ENCODE measurements at places on chromosomes 12 and 14. TPM values are rescaled to one million over a fixed set of nuclear protein-coding genes. Genes with fewer than 3 reads are reported as not detected.

Gene BATF
- total RNA-seq, result not detected

Gene CD63
- 371 TPM for total RNA-seq

GRCh38 chr12:51238510-51239334, at the start of gene DAZAP2:
TSS of gene DAZAP2 (plus strand) at chr12:51238826. CDS start at chr12:51238908, 82 bp downstream.
- H3K4me3 ChIP-seq, result peak within 1 kb of the TSS; percentile 84
- peaks cover 8% of the 10 kb centered on the region for H3K4me1 ChIP-seq
- peaks cover 36% of the 10 kb centered on the region for H3K36me3 ChIP-seq
- peak; percentile 97 for DNase-seq

Gene FOXG1
- 0.09 TPM for total RNA-seq

Gene PAH
- total RNA-seq, result not detected

DNA sequence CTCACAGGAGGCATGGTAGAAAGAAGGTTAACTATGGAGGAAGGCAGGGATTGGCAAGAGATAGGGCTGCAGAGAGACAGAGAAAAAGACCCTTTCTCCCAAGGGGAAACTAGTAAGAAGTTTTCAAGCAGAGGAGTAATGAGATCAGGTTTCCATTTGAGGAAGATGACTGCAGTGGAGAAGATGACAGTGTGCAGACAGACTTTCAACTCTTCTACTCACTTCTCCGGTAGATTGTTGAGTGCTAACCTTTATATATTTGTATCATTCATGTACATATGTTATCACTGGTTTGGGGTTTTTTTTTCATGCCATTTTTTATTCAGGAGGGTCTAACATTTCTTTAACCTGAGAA, 5.9 kb upstream of the B3GNT4 start:
- no peaks in the 10 kb centered on the region for H3K27me3 ChIP-seq
- H3K36me3 ChIP-seq, result no peaks in the 10 kb centered on the region
- no peak for DNase-seq
- no peak overlapping the region for H3K27ac ChIP-seq

DNA sequence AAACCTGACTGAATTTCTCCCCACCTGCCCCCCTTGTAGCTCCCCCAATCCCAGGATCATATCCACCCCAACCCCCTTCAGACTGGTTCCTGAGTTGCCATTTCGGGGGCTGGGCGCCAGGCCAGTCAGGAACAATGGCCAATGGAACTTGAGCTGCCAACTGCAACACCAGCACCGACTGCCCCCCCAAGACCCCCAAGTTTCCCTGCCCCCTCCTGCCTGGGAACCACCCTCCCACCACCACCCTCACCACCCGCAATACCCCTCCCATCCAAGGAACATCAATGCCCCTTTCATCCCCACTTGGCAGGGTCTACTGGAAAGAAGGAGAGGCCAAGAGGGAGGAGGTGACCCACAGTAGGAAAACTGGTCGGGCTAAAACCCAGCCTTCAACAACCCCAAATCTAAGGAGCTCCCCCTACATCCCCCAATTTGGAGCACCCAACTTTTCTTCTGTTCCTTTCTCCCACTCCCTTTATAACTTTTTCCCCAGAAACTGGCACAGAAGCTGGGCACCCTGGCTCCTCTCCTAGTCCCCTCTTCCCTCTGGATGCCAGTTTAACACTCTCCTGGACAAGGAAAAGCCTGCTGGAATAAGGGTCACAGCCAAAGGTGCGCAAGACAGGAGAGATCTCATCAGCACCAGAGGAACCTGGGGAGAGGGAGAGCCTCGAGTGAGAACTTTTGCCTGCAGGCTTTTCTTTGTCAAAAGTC, 1.6 kb upstream of the NDRG2 start:
- no peak overlapping the region for H3K4me3 ChIP-seq
- no peaks in the 10 kb centered on the region for H3K36me3 ChIP-seq
- peaks cover 5% of the 10 kb centered on the region for H3K4me1 ChIP-seq
- no peaks in the 10 kb centered on the region for H3K27me3 ChIP-seq
- no peak for DNase-seq

Gene CERS5
- 63.7 TPM for total RNA-seq

DNA sequence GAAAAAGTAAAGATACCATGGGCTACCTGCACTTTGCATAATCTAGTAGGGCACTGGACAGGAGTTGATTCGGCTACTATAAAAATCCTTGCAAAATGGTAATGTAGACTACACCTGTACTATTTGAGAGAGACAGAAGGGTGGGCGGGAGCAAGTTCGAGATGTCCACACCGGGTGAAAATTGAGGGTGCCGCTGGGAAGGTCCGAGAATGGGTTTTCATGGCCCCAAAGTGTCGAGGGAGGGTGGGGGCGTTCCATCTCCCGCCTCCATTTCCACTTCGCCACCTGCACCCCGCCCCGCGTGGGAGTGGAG, 648 bp downstream of the SNX6 start:
- H3K27me3 ChIP-seq, result no peaks in the 10 kb centered on the region
- peaks cover 4% of the 10 kb centered on the region for H3K36me3 ChIP-seq
- peaks cover 7% of the 10 kb centered on the region for H3K4me1 ChIP-seq
- peak overlapping the region; percentile 89 for H3K27ac ChIP-seq

DNA sequence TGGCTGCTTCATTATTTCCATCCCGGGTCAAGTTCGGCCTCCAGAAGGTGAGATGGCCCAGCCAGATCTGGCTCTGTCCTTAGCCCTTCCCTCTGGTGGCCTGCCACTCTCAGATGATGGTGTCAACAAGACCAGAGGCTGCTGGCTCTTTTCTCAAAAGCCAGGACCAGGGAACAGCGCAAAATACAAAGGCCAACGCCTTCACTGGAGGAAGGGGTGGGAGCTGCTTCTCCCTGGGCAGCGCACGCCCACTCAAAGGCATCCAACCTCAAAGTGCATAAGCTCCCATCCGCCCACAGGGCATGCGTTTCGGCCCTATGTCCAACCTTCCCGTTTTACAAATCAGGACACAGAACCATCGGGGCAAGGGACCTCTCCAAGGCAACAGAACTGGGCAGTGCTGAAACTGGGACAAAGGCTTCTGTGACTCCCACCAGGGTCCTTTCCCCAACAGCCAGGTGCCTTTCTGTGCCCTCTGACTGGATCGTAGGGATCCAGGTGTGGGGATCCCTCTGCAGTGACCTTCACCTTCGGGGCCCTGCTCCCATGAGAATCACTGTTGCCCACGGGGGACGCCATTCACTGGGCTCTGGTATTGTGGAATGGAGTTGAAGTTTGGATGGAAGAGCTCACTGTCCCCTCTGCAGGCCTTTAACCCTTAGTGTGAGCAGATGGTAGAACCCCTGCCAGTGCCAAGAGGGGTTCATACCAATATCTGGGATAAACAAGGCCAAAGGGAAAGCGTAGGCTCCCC, 76.8 kb downstream of the NINJ2 start:
- no peak for DNase-seq
- H3K36me3 ChIP-seq, result no peaks in the 10 kb centered on the region
- no peaks in the 10 kb centered on the region for H3K4me1 ChIP-seq
- H3K27me3 ChIP-seq, result no peaks in the 10 kb centered on the region

DNA sequence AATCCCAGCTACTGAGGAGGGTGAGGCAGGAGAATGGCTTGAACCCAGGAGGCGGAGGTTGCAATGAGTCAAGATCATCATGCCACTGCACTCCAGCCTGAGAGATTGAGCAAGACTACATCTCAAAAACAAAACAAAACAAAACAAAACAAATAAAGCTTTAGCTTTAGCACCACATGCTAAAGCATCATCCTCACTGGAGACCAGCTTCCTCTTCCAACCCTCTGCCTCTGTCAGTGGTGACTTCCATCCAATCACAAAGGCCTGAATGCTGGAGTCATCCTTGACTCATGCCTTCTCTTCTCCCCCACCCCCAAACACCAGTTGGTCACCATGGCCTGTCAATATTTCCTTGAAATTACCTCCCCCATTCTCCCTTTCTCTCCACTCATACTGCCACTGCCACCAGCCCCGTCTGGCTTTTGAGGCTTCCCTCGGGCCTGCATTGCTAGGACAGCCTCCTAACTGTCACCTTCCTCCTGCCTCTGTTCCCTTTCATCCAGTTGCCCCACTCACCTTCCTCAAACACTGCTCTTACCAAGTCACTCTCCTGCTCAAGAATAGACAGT, 1.4 kb downstream of the ZNF385A start:
- DNase-seq, result no peak
- no peak overlapping the region for H3K27ac ChIP-seq
- H3K4me1 ChIP-seq, result peaks cover 26% of the 10 kb centered on the region

GRCh38 chr14:79822034-79822433, 389.3 kb downstream of the DIO2 start:
- no peak overlapping the region for H3K4me3 ChIP-seq
- H3K36me3 ChIP-seq, result no peaks in the 10 kb centered on the region
- H3K4me1 ChIP-seq, result peaks cover 13% of the 10 kb centered on the region
- no peak overlapping the region for H3K27ac ChIP-seq
- no peak for DNase-seq

Gene IGF1
- 16.4 TPM for total RNA-seq

- no peak for DNase-seq
- no peaks in the 10 kb centered on the region for H3K36me3 ChIP-seq
- H3K27me3 ChIP-seq, result no peaks in the 10 kb centered on the region
- H3K27ac ChIP-seq, result no peak overlapping the region
Measured at GRCh38 chr14:38500125-38500524, 244.2 kb upstream of the CLEC14A start.

Gene ENDOU
- 0.58 TPM for total RNA-seq

Gene CACNA2D4
- total RNA-seq, result 0.41 TPM

GRCh38 chr12:27780612-27781408, 774 bp upstream of the MANSC4 start:
- peak overlapping the region; percentile 86 for H3K27ac ChIP-seq
- H3K27me3 ChIP-seq, result no peaks in the 10 kb centered on the region
- no peaks in the 10 kb centered on the region for H3K36me3 ChIP-seq
- peak overlapping the region; percentile 87 for H3K4me3 ChIP-seq
- DNase-seq, result peak; percentile 47

Gene GDF3
- not detected for total RNA-seq

All from A673 (cell line).